ENCODE measurements at places on chromosomes 5 and 9.

DNA sequence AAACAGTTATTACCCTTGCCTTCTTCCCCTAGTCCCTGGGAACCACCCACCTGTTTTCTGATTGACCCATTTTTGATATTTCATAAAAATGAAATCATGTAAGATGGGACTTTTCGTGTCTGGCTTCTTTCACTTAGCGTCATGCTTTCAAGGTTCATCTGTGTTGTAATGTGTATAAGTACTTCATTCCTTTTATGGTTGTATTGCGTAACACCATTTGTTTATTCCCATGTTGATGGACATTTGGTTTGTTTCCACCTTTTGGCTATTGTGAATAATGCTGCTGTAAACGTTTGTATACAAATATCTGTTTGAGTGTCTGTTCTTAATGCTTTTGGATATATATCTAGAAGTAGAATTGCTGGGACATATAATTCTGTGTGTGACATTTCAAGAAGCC, 650.1 kb upstream of the COX7C start:
- no peak for DNase-seq

DNA sequence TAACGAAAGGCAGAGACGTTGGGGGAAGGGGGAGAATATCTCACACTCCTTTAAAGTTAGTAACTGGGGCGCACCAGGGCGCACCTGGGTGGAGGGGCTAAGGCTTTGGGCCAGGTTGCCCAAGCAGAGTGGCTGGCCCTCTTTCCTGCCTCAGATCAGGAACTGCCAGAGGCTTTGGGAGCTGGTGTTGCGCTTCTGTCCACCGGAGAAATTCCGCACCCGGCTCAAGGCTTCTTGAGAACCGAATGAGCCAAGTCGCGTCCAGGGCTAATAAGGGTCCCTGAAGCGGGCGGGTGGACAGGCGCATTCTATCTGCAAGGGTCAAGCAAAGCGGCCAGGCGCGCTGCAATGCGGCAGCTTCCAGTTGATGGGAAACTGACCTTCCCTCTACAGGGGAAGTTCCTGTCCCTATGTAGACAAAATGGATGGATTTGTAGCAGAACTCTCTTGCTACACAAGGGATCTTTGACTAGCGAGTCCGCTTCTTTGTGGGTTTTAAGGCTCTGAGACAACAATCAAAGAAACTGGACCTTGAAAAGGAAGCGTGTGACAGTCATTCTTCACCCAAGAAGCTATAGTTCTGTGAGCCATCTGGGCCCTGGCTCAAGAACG, 5.5 kb downstream of the PAX5 start:
- DNase-seq = no peak

DNA sequence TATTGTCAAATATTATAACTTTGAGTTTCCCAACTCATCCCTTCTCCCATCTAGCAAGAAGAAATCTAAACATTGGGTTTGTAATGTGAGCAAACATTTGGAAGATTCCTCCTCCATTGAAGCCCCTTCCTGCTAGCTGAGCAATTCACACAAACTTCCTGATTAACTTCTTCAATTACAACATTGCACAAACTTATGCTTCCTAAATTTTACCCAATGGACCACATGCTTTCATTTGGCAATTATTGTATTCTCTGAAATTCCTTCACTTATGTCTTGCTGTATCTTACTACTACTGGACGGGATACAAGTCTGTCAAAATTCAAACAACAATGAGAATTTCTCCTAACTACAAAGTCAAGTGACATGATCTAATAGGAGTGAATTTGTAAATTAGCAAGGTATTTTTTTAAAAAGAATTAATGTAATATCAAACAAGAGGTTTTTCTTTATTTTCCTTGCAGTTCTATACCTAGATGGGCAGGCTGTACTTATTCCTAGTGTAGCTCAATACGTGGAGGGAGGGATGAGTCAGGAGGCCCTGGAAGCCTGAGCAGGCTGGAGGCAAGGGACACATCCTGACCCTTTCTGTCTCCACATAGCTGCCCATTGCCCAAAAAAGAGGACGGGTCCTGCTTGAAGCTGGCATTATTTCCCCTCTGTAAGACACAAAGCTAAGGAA, 11.8 kb upstream of the IFNW1 start:
- DNase-seq = no peak

DNA sequence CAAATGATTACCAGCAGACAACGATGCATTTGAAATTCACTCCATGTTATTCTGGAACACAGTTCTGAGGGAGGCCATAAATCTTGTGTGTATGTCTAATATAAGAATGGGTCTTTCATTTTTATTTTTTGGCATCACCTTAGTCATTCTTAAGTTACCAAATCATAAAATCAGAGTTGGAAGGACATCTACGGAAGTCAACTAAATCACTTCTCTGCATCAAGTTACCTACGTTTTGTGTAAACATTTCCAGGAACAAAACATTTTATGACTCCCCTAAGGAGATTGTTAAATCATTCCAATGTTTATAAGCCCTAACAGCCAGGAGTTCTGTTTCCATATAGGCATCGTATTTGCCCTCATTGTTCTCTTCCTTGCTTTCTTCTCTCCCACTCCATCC, 378.2 kb downstream of the FAM170A start:
- DNase-seq = peak; percentile 57

- DNase-seq = peak; percentile 88
These were observed 9.9 kb downstream of the PTCH1 start for GRCh38 chr9:95506678-95507463.

- DNase-seq = no peak
These were observed 68.2 kb downstream of the DOCK2 start for GRCh38 chr5:169705322-169705721.

GRCh38 chr5:139531772-139532169, 29.4 kb upstream of the UBE2D2 start:
- DNase-seq = no peak

DNA sequence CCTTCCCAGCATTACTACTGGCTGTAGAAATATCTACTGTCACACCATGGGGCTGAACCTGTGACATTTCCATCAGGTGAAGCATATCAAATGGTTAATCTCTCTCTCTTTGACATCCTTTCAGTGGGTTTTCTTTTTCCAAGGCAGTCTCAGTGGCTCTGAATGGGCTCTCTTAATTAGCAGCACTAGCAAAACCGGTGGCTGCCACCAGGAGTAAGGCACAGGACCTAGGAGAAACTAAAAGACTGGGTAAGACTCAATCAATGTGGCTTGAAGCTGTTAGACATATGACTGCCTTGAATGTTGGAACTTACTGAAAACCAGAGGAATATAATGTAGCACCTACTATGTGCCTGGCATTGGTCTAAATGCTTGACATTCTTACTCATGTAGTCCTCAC, 445.0 kb upstream of the KIF2A start:
- no peak for DNase-seq

DNA sequence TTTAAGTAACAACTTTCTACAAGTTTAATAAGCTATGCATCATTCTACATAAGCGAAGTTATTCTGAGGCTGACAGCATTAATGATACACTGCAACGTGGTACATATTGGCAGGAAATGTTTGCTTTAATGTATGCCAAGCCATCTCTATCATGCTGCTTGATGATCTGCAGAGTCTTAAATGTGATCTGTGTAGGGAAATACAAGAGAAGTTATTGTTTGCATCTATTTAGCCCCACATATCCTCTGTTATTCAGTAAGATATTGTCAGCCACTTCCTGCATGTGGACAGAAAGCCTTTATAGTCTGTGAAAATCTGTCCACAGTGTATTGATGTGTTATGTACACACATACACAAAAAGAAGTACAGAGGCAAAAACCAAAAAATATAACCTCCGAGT, 193.1 kb upstream of the FREM1 start:
- no peak for DNase-seq

GRCh38 chr9:70578720-70579119, 164.3 kb upstream of the KLF9 start:
- DNase-seq = no peak

- DNase-seq = no peak
These were observed 93.8 kb downstream of the KLHL3 start for GRCh38 chr5:137642091-137642490.

GRCh38 chr9:103116246-103116645, 121.1 kb downstream of the CYLC2 start:
- peak; percentile 1 for DNase-seq

DNA sequence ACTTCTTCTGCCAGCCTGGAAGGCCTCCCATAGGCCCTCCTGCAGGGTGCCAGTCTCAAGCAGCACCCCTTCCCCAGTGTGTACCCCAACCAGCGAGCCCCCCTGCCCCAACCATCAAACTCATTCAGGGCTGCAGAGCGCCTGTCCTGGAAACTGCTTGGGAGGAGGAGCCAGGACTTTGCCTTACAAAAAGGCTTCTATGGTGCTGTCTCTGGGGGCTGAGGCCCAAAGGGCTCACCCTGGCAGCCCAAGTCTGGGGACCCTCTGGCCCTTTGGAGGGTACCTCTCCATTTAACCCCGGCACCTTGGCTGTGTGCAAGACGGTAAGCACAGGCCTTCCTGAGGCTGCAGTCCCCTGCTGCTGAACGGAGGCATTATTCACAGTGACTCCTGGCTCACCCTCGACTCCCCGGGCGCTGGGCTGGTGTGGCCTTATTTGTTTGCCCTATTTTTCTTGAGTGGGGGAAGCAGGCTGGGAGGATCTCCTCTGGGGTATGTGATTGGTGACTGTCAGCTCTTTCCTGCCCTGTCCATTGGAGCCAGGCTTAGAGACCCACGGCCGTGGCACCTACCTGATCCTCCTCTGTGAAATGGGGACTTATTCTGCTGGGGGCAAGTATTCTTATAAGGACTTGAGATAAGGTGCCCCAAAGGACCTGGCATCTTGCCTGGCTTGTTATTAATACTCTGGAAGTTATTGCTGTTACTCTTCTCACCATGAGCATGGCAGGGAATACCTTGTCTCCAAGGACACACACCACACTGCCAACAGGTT, 5.8 kb downstream of the LMX1B start:
- DNase-seq = no peak

DNA sequence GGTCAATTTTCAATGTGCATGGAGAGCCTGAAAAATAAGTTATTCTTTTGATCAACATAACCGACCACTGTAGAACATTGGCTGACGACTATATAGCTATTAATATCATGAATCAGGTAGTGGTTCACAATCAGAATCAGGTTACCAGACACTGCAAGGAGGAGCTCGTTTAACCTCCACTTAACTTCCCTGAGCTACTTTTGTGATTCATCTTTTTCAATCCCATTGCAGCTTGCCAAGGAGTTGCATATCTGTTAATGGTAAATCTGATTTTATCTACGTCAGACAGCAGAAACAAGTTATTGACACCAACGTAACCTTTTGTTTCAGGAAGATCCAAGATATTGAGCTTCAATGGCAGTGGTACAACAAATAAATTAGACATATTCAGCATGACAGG, 2263.8 kb upstream of the ACO1 start:
- DNase-seq = no peak

- peak; percentile 15 for DNase-seq
These were observed 504 bp upstream of the ZNF618 start for GRCh38 chr9:113875459-113876150.

DNA sequence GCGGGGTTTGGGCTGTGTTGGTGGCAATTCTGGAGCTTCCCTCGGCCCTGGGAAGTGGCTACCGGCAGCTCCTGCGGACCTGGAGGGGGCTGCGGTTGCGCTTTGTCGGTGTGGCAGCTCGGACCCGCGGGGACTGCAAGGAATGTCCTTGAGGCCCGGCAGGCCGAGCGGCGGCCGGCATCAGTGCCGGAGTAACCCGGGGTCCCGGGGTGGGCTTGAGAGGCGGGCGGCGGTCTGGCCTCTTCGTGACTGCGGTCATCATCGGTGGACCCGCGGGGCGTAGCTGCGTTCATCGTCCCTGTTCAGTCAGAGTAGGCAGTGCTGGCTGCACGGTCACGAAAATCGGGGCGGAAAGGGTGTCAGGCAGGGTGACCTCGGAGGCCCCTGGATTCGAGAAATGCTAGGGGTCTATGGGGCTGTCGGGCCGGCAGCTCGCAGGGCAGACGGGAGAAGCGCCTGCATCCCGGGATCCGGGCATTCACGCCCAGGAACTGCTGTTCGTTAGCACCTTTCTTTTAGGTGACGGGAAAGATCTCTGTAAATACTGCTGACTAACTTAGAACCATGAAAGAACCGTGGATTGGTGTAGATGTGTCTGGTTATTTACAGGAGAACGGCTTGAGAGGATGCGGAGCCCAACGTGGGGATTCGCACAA, 474 bp downstream of the HMGCR start:
- DNase-seq = no peak

DNA sequence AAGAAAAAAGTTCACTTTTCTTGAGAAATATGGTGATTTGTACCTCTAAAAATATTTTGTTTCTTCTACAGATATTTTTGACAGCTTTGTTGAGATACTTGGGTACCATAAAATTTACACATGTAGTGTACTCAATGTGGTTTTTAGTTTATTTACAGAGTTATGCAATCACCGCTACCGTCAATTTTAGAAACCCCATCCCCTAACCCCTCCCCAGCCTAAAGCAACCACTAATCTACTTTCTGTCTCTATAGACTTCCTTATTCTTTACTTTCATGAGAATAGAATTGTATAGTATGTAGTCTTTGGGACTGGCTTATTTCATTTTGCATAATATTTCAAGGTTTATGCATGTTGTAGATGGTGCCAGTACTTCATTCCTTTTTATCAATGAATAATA, 45.0 kb upstream of the TDRD7 start:
- DNase-seq = no peak

DNA sequence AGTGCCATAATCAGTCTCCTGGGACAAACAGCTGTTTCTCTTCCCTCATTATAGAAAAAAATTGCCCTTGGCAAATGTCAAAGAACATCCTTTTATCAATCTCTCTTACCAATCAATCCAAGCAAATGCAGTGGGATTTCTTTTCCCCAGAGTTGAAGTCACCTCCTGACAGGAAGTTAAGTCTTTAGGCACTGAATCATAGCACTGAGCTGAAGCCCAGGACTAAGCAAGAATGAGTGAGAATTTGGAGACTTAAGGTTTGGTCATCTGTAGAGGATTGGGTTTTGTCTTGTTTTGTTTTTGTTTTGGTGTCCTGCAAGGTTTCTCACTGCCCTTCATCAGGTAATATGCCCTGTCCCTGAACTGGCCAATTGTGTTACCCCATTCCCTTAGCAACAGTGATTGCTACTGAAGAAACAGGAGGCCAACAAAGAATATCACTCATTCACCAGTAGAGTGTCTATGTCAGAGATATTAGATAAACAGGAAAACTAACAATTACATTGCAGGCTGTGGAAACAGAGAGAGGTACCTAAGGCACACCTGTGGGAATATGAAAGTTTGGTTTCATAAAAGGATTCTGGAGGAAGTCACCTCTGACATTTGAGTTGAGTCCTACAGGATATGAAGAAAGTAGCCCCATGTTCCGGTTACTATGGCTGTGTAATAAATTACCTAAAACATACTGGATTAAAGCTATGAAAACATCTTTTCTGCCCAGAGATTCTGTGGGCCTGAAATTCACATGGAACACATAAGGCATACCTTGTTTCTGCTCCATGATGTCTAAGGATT, 4.5 kb upstream of the FXN start:
- DNase-seq = no peak
